ENCODE measurements at places on chromosomes 6 and 20. TPM values are rescaled to one million over a fixed set of nuclear protein-coding genes. Genes with fewer than 3 reads are reported as not detected.
A peak's percentile ranks its signal among the peaks of the same experiment; 100 is the strongest.

DNA sequence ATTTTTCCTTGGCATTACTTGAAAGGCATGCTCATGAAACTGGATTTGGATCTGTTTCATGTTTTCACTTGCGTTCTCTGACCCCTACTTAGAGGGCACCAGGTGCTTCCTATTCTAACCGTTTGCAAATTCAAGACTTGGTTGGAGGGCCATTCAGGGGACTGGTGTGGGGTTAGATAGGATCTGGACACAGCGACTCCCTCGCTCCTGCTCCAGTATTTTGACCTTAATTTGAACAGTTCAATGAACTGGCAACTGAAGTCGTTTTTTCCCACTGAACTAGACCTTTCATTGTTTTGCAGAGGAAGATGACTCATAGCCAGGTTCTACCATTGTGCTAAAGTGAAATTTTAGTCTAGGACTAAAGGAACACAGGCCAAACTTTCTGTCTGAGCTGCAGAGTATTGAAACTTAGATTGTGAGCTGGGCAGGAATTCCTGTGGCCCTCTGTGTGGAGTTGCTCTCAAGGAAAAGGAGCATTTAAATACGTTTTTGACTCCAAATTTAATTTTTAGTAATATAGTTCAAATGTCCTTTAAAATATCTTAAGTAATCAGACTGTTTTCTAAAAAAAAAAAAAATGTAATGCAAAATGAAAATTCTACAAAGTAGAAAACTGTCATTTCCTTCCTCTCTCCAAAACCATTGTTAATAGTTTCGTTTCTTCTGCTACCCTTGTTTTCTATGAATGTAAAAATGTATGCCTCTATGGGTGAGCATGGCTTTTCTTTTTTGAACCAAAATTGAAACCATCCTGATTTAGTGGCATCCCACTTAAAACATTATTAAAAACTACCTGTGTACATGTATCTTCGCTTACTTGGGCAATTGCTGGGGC lies 64.8 kb downstream of the UTRN start:
- H3K27me3 ChIP-seq, result no peaks in the 10 kb centered on the region
- peaks cover 90% of the 10 kb centered on the region for H3K4me1 ChIP-seq
- H3K4me3 ChIP-seq, result peak overlapping the region; percentile 89
- H3K36me3 ChIP-seq, result no peaks in the 10 kb centered on the region

GRCh38 chr20:3045042-3045815 lies 623 bp upstream of the MRPS26 start:
- peaks cover 23% of the 10 kb centered on the region for H3K4me1 ChIP-seq
- no peaks in the 10 kb centered on the region for H3K27me3 ChIP-seq
- peak overlapping the region; percentile 74 for H3K27ac ChIP-seq
- DNase-seq, result no peak

- no peak overlapping the region for H3K4me3 ChIP-seq
- no peak overlapping the region for H3K27ac ChIP-seq
- DNase-seq, result no peak
- H3K36me3 ChIP-seq, result no peaks in the 10 kb centered on the region
- no peaks in the 10 kb centered on the region for H3K4me1 ChIP-seq
These were observed 438.4 kb upstream of the ADGRB3 start for GRCh38 chr6:68196645-68197044.

GRCh38 chr20:49964964-49965780 lies 17.6 kb upstream of the SNAI1 start:
- H3K27me3 ChIP-seq, result no peaks in the 10 kb centered on the region
- H3K36me3 ChIP-seq, result no peaks in the 10 kb centered on the region
- H3K4me1 ChIP-seq, result no peaks in the 10 kb centered on the region
- no peak overlapping the region for H3K27ac ChIP-seq
- no peak overlapping the region for H3K4me3 ChIP-seq

DNA sequence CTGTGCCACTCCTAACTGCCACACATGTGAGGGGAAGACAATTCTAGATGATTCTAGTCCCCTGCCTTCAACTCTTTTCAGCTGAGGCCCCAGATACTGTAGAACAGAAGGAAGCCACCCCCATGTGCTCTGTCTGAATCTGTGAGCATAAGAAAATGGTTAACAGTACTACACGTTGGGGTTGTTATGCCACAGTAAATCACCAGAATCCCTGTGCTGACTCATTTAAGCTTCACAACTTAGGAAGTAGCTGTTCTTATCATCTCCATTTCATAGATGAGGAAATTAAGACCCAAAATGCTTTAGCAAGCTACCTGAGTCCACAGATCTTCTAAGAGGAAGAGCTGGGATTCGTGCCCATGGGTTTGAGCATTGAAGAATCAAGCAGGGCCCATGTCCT lies 27.4 kb upstream of the SCRT2 start:
- no peak overlapping the region for H3K27ac ChIP-seq
- H3K4me3 ChIP-seq, result no peak overlapping the region
- H3K36me3 ChIP-seq, result no peaks in the 10 kb centered on the region
- H3K27me3 ChIP-seq, result no peaks in the 10 kb centered on the region

DNA sequence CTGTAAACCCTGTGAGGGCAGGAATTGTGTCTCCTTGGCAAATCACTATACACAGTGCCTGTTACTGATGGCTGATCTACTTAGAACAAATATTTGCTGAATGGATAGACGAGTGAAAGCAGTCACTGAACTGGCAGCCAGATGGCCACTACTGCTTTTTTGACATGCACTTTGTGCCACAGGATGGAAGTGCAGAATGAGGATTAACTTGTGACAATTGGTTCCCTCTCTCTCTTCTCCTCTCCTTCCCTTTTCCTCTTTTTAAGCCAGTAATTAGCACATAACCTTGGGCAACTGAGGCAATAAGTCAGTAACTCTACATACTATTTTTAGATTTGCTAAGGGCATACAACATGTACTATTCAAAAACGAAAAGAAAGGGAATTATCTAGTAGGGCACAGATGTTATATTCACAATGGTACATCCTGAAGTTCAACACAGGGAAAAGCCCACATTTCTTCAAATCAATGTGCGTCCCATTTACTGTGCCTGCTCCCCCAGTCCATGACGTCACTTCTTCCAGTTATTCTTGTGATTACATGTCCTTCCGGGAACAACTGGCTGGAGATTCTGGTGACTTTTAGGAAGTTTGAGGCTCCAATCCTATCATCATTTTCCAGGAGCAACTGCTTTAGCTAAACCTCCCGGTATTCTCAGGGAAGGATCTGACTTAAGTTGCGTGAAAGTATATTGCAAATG lies 17.0 kb upstream of the RPS6KA2 start:
- H3K4me3 ChIP-seq, result no peak overlapping the region
- peaks cover 4% of the 10 kb centered on the region for H3K4me1 ChIP-seq
- no peak overlapping the region for H3K27ac ChIP-seq

DNA sequence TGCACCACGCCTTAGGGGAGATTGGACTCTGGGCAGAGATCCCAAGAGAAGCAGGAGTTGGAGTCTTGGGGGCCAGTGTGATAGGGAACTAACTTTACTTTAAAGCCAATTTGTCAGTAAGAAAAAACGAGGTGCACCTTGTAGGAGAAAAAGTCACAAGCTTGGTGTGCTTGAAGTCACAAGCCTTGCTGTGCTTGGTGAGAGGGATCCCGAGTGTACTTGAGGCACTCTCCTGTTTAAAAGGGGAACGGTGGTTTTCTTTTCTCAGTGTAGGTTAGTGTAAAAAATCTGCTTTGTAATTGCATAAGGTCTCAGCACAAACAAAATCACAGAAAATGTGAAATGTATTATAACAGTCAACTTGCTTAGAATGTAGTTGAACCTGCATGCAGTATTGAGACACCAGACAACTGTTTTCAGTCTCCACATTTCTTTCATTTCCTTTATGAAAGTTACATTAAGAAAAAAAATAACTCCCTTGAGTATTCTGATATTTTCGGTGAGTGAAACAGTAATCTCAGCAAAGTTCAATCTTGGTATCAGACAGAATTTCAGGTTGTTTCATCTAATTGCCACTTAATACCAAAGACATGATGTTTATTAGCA lies 111.1 kb upstream of the DUSP22 start:
- no peaks in the 10 kb centered on the region for H3K27me3 ChIP-seq
- H3K27ac ChIP-seq, result no peak overlapping the region
- H3K4me3 ChIP-seq, result peak overlapping the region; percentile 39
- H3K4me1 ChIP-seq, result peaks cover 7% of the 10 kb centered on the region
- H3K36me3 ChIP-seq, result no peaks in the 10 kb centered on the region
- DNase-seq, result peak; percentile 45

CST4 gene
- polyA plus RNA-seq, result not detected

VIP gene
- not detected for polyA plus RNA-seq

EDN1 gene
- polyA plus RNA-seq, result not detected

ZNF334 gene
- polyA plus RNA-seq, result 0.22 TPM

CSTF1 gene
- polyA plus RNA-seq, result 56.3 TPM

All from CD4-positive, CD25-positive, alpha-beta regulatory T cell (primary cell).